ENCODE measurements at places on chromosomes 16 and 17.

DNA sequence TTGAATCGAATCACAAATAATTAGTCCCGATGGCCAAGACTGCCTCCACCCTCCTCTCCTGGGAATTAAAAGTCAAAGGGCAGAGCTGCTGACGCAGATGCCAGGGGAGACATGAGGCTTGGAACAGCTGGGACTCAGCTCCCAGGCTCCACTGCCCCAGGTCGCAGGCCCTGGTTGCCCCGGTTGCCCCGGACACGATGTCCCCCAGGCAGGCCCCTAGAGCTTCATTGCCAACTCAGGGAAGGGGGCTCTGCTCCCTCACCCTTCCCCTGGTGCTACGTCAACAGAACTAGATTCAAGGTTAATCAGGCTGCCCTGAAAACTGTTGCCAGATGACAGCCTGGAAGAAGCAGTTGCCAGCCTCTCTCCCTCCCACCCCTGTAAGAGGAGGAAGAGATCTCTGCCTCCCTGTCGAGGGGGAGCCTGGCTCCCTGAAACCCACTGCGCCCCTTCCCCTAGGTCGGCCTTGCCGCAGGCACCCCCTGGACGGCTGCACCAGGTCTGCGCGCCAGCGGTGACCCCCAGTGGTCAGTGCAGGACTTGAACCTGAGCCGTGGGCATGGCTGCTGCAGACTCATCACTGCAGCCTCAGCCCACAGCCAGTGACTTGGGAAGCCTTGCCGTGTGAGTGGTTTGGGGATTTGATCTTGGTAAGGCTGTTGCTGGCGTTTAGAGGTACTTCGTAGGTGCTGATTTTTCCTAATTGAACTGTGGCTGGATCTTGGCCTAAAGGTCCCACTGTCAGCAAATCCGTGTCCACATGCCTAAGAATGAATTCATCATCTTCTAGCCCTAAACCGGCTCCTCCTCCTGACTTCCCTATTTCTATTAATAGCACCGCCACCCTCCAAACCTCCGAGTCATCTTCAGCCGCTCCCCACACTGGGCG, 84.1 kb upstream of the TOB1 start:
- DNase-seq, result peak; percentile 48

DNA sequence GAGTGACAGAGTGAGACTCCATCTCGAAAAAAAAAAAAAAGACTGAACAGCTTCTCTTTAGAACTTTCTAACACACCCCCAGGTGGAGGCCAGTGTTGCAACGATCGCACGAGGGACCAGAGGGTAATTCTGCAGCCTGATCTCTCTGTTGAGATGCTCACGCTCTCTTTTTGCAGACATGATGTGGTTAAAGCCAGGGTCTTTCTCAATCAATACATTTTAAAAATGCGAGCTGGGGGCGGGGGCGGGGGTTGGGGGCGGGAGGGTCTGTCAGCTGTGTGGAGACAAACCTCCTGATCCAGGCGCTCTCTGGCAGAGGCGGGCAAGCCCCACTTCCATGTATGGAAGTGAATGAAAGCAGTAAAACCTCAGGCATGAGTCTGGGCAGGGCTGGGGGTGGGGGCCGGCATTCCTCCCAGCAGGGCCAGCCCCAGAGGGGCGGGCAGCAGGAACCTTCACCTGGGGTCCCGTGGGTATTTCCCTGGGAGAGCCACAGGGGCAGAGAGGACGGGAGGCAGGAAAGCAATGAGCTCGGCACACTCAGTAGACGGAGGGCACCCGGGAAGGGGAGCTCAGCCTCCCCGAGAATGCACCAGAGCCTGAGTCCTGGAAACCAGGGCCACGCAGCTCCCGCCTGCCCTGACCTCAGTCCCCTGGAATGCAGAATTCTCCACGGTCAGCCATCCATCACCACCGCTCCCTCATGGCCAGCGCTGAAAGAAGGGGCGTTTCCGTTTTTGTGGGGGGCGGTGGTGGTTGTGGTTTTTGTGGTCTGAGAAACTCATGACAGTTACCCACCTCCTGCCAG, 28.0 kb downstream of the NXN start:
- no peak for DNase-seq

DNA sequence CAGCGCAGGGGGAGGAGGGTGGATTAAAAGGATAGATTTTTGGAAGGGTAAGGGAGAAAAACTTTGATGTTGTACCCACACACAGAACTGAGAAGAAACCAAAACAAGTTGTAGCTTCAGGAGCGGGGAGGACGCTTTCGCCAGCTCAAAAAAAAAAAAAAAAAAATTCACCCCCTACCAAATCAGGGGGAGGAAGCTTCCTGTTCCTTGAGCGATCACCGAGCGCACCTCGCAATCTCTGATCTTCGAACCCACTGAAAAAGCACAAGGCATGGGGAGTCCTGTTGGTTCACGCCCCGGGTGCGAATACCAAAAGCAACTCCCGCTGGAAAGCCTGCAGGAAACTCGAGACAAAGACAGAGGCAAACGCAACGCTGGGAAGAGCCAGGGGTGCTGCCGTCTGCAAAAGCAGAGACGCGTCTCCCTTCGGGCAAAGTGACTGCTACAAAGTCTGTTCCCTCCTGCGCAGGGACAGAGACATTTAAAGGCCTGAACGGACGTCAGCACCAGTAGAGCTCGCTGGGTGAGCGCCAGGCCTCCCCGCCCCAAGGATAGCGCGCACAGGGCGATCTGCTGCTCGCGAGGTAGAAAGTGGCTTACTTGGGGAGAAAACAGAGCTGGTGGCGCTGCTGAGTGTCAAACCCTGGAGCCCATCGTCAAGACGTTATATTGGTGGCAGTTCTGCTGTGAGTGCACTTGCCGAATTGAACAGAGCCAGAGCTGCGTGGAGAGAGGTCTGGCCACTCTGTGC, 190.4 kb downstream of the USP22 start:
- peak; percentile 40 for DNase-seq

DNA sequence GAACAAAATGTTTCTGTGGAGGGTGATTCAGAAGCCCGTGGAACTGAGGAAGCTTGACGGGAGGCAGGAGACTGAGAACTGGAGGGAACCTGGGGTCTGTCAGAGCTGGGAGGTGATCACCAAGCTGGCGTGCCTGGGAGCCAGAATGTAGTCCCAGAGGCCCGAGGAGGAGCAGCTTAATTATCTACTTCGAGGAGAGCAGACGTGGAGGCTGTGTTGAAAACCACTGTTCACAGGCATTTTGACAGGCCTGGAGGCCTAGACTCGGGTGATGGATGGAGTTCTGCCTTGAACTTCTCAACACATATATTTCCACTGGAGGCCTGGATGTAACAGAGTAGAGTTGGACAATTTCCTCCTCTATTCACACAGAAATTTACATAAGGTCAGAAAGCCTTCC, 177.7 kb upstream of the SALL1 start:
- no peak for DNase-seq

GRCh38 chr16:56510544-56510943, 9.3 kb downstream of the BBS2 start:
- no peak for DNase-seq

DNA sequence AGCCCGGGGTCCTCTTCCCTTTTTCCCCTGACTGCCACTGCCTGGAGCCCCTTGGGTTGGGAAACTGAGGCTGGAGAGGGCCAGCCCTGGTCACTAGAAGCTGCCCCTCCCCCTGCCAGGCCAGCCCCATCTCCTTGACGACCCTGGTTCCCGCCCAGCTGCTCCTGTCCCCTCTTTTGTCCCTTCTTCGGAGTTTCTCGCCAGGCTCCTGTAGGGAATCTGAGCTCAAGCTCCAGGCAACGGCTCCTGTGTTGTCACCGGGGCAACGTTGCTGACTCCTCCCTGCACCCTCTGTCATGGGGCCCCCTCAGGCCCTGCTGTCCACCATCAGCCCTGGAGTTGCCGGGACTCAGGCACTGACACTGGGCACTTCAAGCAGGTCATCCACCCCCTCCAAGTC, 5.7 kb downstream of the LLGL1 start:
- DNase-seq, result no peak
